HL-60 (cell line): ENCODE measurements at places on chromosomes 5 and 9.

DNA sequence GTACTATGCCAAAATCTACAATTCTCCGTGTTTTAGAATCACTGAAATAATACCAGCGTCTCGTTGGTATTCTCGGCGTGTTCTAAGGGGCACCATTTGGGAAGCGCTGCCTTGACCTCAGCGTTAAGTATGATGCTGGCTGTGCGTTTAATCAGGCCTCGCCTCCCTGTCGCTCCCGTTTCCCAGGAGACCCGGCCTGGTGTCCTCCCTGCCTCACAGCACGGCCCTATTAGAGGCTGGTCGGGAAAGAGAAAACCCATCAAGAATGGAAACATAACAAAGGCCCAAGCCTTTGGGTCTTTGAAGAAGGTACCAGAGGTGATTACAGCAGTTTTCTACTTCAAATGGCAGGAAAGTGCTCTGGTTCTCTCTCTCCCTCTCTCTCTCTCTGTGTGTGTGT lies 30.0 kb downstream of the GFPT2 start:
- no peak for DNase-seq

DNA sequence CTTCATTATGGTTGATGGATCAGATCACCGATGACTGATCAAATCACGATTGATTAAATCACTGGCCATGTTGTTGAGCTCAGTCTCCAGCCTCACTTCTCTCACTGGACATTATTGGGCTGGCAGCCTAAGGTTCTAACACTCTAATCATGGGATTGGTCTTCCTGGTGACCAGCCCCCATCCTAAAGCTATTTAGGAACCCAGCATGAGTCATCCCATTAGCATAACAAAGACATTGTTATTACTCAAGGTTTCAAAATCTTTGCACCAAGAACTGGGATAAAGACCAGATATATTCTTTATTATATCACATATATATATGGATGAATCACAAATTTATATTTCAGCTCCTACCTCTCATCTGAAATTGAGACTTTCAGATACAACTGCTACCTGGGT lies 272.1 kb upstream of the IL12B start:
- DNase-seq: no peak

DNA sequence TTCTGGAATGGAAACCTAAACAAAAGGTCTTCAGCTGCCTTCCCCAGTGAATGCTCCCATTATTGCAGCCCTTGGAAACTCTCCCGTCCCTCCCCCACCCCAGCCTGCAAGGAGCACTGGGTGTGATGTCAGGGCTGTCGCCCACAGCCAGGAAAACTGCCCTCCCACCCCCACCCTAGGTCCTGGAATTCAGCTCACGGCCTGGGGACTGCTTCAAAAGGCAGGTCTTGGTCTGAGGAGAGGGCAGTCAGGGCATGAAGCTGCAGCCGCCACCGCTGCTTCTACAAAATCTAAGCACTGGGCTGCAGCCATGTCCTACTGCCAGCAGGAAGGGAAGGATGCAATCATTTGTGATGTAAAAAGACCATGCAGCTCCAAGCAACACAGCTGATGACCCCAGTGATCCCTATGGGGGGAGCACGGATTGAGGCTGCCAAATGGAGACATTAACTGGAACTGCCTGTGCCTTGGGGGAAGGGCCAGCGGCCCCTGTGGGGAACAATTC lies 11.4 kb downstream of the GRHPR start:
- no peak for DNase-seq

DNA sequence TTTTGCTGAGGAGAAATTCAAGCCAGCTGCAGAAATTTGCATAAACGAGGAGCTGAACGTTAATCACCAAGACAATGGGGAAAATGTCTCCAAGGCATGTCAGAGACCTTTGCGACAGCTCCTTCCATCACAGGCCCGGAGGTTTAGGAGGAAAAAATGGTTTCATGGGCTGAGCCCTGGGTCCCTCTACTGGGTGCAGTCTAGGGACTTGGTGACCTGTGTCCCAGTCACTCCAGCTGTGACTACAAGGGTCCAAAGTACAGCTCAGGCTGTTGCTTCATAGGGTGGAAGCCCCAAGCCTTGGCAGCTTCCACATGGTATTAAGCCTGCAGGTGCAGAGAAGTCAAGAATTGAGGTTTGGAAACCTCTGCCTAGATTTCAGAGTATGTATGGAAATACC lies 207.5 kb downstream of the DENND1A start:
- DNase-seq: no peak

- DNase-seq: no peak
These were observed 367.5 kb downstream of the DEPDC1B start for GRCh38 chr5:60332244-60333004.

DNA sequence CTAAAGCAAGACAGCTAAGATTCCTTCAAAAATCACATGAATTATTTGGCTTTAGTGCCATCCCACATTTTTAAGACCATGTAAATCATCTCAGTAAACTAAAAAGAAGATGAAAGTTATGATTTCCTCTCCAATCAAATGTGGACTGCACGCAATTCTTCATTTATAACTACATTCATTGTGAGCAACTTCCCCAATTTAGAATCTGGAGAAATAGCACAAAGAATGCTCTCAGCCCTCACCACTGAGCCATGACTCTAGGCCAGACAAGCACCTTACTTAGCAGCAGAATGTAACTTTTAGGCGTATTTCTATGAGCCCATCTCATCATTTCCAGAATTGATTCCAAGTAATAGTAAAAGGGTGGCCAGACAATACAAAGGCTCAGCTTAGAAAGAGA lies 616.6 kb downstream of the TLE1 start:
- DNase-seq: no peak
